ENCODE measurements at places on chromosomes 5 and 9.

DNA sequence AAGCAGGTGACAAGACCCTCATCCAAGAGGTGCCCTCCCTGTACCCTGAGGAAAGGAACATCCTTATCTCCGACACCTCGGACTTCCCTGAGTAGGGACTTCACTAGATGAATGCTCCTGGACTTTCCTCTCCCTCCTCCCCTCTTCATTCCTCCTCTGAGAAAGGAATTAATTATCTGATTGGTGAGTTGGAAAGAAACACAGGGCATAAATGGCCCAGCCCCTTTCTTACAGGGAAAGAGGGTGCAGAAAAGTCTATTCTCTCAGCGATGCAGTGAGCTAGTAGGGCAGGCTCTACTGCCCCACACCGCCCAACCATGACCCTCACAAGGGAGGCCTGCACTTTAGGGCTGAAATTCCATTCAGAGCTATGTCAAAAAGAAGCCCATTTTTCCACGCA, 87.5 kb downstream of the TTC39B start:
- DNase-seq = no peak

DNA sequence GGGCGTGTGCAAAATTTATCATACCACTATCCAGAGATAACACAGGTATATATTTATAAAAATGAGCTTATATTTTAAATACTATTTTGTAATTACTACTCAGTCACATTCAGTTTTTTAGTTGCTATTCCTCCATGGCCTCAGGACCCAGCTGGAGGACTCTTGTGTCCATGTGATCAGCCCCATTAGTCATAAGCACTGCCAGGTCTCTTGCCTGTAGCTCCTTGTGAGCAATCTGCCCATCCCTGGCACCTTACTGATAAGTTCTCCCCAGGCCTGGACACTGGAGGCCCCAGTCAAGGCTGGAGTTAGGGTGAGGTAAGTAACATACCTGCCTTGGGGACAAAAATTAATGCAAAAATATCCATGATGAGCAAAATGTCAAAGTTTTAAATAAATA, 29.5 kb upstream of the ADRB2 start:
- DNase-seq = no peak

GRCh38 chr5:64685866-64686265, 4.4 kb upstream of the SHISAL2B start:
- no peak for DNase-seq

GRCh38 chr5:177526791-177527190, 10.0 kb upstream of the DDX41 start:
- no peak for DNase-seq

DNA sequence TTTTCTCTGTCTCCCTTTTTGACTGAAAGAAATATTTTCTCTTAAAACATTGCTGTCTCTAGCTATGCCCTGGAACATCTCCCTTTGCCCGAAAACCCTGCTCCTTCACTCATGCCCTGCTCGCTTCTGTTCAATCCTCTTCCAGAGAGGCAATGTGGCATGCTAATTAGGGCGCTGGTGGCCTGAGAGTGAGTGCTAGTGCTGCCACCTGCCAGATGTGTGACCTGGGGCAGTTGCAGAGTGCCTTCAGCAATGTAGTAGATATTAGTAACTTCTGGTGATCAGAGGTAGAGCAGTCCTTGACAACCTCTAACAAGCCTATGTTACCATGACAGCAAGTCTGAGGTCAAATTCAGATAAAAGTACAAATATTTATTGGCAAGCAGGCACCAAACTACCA, 119.5 kb upstream of the OSMR start:
- DNase-seq = no peak

- DNase-seq = no peak
These were observed 13.5 kb upstream of the FREM1 start for GRCh38 chr9:14923701-14924100.

DNA sequence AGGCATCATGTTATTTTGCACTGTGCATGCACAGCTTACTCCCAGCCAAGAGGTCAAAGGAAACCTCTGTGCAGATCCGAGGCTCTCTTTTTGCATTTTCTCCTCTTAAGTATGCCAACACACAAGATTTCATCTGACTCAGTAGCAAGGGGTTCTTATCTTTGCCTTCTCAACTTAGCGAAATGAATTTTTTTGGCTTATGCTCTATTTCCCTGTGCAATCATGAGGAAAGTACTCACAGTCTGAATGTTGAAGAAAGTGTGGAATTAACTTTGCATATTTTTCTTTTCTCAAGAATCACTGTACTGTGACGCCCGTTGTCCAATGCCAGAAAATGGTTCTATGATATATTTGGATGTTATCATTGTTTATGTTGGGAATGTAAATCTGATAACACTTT, 173.5 kb upstream of the FBXL7 start:
- DNase-seq = no peak

- no peak for DNase-seq
These were observed 236.2 kb upstream of the ADAMTSL1 start for GRCh38 chr9:18237776-18238175.

- no peak for DNase-seq
These were observed 338.4 kb downstream of the ARHGEF28 start for GRCh38 chr5:73964352-73964865.

DNA sequence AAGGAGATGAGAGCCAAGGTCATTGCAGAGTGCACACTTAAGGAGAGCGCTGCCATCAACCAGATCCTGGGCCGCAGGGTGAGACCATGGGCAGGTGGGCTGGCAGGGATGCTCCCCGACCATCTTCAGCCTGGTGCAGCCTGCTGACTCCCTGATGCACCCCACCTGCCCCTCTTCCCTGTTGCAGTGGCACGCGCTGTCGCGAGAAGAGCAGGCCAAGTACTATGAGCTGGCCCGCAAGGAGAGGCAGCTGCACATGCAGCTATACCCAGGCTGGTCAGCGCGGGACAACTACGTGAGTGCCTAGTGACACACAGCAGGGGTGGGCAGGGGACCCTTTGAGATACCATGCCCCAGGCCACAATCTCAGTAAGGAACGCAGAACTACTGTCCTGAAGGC, 28.3 kb downstream of the TCF7 start:
- DNase-seq = no peak

DNA sequence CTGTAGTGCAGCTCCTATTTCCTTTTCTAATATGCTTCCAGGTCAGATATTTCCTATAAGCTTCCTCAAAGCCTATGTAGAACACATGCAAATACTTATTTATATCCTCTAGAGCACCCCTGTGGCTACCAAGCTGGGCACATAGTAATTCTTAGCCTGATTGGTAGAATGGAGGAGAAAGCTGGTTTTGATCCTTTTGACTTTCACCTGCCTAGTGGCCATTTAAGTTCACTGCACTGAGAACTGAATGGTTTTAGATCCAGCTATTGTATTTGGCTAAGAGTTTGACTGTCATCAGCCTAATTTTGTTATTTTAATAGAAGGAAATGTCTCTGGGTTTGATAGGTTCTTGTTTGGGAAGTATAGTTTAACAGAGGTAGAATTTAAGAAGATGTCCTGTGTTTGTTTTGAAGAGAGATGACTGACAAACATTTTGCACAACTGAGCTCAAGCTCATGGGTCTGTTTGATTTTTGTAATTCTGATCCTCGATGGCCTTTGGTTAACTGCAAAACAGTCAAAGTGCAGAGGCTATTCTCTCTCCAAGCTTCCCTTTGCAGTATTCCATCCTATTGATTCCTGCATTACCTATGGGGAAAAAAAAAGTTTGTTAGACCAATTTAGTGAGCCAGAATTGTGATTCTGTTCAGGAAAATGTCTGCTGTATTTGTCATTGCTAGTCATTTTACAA, 85.4 kb downstream of the KCNN2 start:
- DNase-seq = no peak

GRCh38 chr9:98083061-98083501, 26.5 kb downstream of the NANS start:
- DNase-seq = no peak

- DNase-seq = no peak
These were observed 131.2 kb upstream of the PLCXD3 start for GRCh38 chr5:41641621-41642020.

DNA sequence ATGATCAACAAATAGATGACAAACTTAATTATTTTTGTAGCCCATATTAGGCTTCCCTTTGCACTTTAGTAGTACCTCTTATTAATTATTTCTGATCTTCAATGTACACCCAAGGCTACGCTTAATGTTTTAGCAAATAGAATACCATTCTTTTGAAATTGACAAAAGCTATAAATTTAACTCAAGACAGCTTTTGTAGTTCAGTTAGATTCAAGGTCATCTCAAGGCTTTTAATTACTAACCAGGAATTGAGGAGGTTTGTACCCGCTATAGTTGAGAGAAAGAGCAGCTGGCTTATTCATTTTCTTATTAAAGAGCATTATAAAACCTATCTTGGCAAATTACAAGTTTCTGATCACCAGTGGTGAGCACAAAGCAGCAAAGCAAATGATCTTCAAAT, 15.1 kb downstream of the NR6A1 start:
- DNase-seq = no peak

DNA sequence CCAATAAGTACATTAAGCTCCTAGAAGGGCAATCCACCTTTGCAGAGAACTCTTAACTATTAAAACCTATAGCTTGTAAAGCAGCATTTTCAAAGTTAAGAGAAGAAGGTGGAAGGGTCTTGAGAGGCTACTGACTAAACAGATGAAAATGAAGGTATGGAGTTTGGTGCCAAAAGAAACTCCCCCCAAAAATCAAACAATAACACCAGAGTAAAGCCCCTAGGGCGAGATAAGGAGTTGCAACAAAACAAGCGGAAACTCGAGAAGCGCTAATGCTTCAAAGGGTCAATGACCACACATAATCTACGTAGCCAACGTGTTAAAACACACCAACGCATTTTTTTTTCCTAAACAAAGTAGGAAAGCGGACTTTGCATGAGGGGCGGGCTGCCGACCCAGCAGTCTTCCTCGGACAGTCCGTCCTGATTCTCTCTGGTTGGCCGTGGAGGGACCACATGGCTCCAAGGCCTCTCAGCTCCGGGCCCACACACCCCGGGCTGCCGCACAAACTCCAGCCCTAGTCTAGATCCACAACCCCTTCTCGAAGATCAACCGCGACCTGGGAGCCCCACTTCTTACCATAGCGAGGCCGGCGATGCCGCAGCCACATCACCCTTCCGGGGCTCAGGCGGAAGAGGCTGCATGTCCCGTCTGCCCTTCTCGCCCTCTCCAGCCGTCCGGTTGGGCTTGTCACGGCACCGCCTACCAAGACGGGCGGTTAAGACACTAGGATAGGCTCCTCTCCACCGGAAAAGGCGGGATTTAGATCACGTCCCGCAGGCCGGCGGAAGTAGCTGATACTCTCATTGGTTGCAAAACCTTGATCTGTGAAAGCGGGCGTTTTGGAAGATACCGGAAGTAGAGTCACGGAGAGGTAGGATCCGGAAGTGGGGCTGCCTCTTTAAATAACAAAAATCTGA, at the start of the genes TMEM167A and XRCC4:
Gene TMEM167A, minus strand, starts transcription at position 653 of the 920 bp plus-strand sequence. Its CDS starts 71 bp downstream, at position 582.
Gene XRCC4, plus strand, starts transcription at position 806 of the 920 bp plus-strand sequence. CDS start 27,373 bp downstream, outside the sequence.
- DNase-seq = peak; percentile 90

- DNase-seq = no peak
These were observed 15.9 kb upstream of the SYNPO start for GRCh38 chr5:150624334-150625163.

GRCh38 chr9:85742597-85742936, 813 bp upstream of the AGTPBP1 start:
- DNase-seq = no peak

- DNase-seq = no peak
These were observed 52.1 kb downstream of the MVB12B start for GRCh38 chr9:126378761-126379160.

DNA sequence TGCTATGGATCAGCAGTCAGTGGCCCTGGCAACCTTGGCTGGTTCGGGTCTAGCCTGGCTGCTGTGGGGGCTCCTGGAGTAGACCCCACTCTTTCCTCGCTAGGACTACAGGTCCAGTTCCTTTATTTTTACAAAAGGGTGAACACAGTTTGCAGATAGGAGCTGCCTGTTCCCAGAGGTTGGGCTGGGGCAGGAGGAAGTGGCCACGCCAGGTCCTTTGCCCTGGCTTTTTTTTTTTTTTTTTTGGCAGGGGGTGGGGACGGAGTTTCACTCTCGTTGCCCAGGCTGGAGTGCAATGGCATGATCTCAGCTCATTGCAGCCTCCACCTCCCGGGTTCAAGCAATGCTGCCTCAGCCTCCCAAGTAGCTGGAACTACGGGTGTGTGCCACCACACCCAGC, 7.9 kb downstream of the SLC2A6 start:
- DNase-seq = no peak

- DNase-seq = no peak
These were observed 4.9 kb upstream of the SPATA31C2 start for GRCh38 chr9:88143179-88143578.

DNA sequence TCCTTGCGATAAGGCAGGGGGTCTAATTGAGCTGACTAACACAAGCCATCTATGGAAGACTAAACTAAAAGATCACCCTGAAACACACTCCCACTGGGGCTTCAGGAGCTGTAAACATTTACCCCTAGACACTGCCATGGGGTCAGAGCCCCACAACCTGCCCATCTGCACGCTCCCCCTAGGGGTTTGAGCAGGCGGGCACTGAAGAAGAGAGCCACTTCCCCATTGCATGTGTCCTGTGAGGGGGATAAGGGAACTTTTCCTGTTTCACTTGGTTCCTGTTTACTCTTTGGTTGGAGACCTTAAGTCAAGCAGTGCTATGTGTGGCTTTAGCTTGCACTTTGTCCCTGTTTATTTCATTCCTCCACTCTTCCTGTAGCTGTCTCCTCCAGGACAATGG, 1929.5 kb upstream of the CDH9 start:
- no peak for DNase-seq

- no peak for DNase-seq
These were observed 129.6 kb downstream of the KCNIP1 start for GRCh38 chr5:170633235-170634081.

- no peak for DNase-seq
These were observed 16.6 kb downstream of the STRBP start for GRCh38 chr9:123251741-123252140.

GRCh38 chr9:136439481-136440408, at the start of gene INPP5E:
INPP5E (minus strand) TSS chr9:136439845; CDS start chr9:136439419, 426 bp downstream.
- DNase-seq = peak; percentile 83

DNA sequence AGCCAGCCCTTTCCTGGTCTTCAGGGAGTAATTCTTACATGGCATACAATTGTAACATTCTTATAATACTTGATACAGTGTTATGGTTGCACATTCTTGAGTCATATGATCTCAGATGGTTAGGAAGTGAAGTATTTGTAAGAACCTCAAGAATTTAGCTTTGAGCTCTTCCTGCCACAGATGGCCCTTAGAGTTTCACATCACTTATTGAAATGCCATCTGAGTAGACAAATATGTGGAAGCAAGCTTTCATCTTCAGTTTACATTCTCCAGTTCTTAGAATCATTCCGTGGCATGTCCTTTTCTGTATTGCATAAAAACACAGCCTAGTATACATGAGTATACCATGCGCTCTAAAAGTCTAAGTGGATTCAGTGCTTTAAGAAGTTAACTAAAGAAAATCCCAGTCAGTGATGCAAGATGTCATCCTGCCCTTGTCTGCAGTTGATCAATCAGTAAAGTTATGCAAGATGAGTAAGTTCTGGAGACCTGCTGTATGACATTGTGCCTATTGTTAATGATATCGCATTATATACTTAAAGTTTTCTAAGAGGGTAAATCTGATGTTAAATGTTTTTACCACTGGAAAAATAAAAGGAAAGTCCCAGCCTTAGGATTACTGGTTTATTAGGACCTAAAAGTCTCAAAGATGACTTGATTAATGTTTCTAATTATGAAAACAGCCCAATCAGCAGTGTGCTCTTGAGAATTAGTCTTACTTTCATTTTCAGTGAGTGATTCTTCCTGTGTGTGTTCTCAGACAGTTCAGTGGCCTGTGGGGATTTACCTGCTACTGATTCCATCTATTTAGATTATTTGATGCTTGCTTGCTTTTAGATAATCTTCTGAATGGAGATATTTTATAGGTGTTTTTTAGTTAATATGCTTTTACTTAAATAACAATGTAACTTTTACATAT, 29.4 kb downstream of the RHOBTB3 start:
- no peak for DNase-seq

GRCh38 chr5:172534229-172535107, 80.1 kb upstream of the SH3PXD2B start:
- no peak for DNase-seq

Data from T-helper 2 cell (primary cell).